ENCODE measurements at places on chromosomes 13 and 19. TPM values are rescaled to one million over a fixed set of nuclear protein-coding genes. Genes with fewer than 3 reads are reported as not detected.
A peak's percentile ranks its signal among the peaks of the same experiment; 100 is the strongest.

GRCh38 chr13:42876270-42876714 lies 94.9 kb downstream of the FAM216B start:
- H3K27ac ChIP-seq: peak overlapping the region; percentile 28
- DNase-seq: no peak
- peaks cover 5% of the 10 kb centered on the region for H3K36me3 ChIP-seq
- peaks cover 28% of the 10 kb centered on the region for H3K27me3 ChIP-seq

GRCh38 chr13:109725297-109725696 lies 61.1 kb downstream of the IRS2 start:
- no peak overlapping the region for H3K4me3 ChIP-seq
- peaks cover 6% of the 10 kb centered on the region for H3K27me3 ChIP-seq
- no peaks in the 10 kb centered on the region for H3K4me1 ChIP-seq
- no peaks in the 10 kb centered on the region for H3K36me3 ChIP-seq
- no peak for DNase-seq

DNA sequence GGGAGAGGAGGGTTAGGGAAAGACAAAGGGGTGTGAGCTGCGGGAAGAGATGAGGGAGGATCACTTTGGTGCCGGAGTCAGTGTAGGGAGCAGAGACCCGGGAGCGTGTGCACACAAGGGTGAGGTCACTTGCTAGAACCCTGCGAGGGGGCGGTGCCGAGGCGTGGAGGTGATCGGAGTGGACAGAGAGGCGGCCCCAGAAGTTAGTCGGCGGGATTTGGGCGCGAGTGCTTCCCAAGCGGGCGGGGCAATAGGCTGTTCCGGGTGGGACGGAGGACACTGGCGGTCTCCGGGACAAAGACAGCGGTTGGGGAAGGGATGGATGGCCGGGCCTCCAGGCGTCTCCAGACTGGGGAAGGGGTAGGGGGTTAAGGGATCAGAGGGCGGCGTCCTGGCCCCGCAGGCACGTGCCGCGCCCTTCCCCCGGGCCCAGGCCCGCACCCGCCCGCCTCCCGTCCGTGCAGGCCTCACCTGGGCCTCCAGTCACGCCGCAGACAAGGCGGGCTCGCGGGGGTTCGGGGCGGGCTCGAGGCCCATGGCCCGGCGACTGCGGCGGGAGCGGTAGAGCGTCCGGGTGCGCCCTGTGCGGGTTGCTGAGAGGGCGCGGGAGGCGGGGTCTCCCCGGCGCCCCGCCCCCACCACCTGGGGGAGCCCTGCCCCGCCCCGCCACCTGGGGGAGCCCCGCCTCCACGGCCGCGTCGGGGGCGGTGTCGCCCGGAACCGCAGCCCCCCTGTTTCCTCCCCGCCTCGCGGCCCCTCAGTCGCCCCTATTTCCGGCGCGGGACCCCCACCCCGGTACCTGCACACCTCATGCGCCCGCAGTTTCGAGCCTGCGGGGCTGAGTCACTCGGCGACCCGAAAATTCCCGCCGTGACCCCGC lies at the start of gene LPAR2:
TSS of gene LPAR2 (minus strand) at position 600 of the 880 bp plus-strand sequence. CDS start 945 bp downstream, outside the sequence.
- peak within 1 kb of the TSS; percentile 97 for H3K27ac ChIP-seq
- peaks cover 23% of the 10 kb centered on the region for H3K4me1 ChIP-seq
- peak within 1 kb of the TSS; percentile 91 for H3K4me3 ChIP-seq
- DNase-seq: peak; percentile 80

DNA sequence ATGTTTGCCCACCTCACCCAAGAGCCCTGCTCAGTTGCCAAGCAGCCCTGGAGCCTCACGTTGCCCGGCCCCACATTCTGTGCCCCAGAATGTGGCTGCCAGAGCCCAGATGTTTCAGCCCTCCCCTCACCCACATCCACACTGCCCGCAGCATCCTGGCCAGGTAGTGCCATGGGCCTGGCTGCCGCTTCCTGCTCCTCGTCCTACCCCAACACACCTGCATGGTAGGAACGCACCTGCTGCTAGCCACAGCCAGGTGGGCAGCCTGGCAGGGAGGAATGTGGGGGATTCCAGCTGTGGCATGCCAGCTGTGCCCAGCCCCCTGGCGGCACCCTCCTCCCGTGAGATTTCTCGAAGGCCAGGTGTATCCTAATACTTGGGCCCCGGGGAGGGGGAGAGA lies 7.5 kb upstream of the NFIX start:
- no peaks in the 10 kb centered on the region for H3K36me3 ChIP-seq
- DNase-seq: no peak

ZNF112 gene
- 0.44 TPM for total RNA-seq

All from activated naive CD8-positive, alpha-beta T cell treated with anti-CD3 and anti-CD28 coated beads for 36 hours (primary cell).